Cortex of kidney (tissue), 1 donor: ENCODE measurements at places on chromosomes 5 and 9.

DNA sequence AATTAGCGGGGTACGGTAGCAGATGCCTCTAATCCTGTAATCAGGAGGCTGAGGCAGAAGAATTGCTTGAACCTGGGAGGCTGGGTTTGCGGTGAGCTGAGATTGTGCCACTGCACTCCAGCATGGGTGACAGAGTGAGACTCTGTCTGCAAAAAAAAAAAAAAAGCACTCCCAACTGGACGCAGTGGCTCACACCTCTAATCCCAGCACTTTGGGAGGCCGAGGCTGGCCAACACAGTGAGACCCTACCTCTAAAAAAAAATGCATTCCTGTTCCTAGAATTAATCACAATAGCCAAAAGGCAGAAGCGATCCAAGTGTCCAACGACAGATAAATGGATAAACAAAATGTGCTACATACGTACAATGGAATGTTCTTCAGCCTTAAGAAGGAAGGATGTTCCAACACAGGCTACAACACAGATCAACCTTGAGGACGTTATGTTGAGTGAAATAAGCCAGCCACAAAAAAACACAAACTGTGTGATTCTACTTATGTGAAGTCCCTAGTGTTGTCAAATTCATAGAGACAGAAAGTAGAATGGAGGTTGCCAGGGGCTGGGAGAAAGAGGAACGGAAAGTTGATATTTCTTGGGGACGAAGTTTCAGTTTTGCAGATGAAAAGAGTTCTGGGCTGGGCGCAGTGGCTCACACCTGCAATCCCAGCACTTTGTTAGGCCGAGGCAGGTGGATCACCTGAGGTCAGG is 13.8 kb downstream of the FAM78A start:
- DNase-seq = no peak

GRCh38 chr5:14870337-14871213 is 1.0 kb downstream of the ANKH start:
- no peak for DNase-seq

GRCh38 chr5:33341351-33341750 is 99.4 kb upstream of the TARS1 start:
- no peak for DNase-seq

DNA sequence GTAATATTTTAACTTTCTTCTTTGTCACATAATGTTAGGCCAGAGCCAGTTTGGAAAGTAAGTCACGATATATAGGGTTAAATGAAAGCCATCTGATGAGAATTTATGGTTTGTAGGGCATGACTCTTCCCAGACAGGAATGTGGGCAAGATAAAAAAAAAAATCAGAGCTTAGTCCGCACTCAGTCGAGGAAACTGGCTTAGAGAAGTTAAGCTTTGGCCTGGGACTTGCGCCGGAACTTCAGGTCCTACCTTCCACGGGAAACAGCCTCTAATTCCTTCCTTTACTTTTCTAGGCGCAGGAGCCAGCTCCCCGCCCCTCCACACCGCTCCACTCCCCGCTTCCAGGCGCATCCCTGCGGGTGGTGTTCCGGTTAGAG is 475 bp downstream of the DDX31 start:
- DNase-seq = no peak

- DNase-seq = no peak
Measured at GRCh38 chr5:96410013-96410412, 23.0 kb downstream of the PCSK1 start.

- no peak for DNase-seq
Measured at GRCh38 chr5:113641715-113642114, 128.2 kb downstream of the YTHDC2 start.

- DNase-seq = no peak
Measured at GRCh38 chr5:6859951-6860638, 146.9 kb downstream of the TENT4A start.

DNA sequence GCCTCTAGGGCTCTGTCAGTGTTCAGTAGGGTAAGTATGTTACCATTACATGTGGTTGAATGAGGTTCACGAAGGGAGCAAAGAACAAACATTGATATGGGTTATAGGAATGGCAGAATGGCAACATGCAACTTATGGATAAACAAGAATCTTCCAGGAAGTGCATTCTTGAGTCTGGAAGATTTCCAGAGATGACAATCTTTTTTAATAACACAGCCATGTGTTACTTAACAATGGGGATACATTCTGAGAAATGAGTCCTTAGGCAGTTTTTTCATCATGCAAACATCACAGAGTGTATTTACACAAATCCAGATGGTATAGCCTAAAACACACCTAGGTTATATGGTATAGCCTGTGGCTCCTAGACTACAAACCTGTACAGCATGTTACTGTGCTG is 9.1 kb upstream of the SLC28A3 start:
- no peak for DNase-seq

DNA sequence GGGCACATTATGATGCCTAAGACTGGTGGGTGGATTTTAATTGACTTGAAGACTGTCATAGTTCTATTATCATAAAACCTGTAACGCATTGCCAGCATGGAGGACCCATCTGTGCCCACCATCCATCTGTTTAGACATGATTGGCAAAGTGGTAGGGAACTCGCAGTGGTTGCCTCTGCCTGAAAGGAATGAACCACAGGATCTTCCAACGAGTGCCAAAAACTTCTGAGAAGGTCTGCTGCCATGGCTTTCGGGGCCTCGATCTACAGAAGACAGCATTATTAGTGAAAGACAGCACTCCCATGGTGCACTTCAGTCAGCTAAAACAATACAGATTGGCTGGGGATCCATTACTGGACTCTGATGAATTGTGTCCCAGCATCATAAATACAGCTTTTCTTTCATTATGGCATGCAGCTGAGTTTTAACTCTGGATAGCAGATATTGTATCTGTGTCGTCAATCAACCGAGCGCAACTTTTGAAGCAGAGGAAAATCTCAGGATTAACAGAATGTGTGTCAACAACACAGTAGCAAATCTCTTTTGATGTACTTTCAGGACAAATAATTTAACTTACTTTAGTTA is 74.3 kb downstream of the ZDHHC21 start:
- DNase-seq = no peak

DNA sequence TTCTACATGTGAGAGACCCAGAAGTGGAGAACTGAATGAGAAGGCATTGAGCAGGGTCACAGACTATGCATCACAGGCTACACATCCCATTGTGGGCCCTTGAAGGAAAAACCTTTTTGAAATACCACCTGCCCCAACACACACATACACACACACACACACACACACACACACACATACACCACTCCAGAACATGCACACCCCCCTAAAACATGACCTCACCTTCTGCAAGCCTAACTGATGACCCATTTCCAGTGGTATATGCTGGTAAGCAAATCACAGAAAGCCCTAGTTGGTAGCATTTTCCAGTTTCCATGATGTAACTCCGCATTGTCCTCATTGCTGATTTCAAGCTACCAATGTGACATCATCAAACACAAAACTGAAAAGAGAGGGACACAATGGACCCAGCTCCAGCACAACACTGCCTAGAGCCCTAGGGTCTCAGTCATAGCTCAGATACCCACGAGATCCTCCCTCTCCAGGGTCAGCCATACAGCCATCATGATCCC is 36.4 kb downstream of the THBS4 start:
- DNase-seq = no peak

DNA sequence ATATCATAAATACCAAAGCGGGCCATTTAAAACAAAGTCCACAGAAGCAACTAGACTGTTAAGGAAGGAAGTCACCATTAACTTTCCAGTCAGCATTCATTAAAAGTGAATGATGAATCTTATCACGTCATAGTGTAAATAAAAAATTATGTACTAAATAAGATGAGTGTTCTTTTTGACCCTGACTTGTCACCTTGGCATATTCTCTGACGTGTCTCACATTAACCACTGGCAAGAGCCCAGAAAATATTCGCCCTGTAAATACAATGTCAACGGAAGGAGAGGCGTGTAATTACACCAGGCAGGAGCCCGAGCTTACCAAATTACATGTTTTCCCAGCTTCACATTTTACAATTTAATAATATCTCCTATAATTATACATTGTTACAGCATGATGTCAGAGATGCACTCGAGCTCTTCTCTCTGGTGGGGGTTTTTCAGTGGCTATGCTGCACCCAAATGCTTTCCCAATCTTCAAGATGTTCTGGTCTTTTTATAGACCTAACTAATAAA is 29.3 kb upstream of the UBE2QL1 start:
- DNase-seq = no peak

DNA sequence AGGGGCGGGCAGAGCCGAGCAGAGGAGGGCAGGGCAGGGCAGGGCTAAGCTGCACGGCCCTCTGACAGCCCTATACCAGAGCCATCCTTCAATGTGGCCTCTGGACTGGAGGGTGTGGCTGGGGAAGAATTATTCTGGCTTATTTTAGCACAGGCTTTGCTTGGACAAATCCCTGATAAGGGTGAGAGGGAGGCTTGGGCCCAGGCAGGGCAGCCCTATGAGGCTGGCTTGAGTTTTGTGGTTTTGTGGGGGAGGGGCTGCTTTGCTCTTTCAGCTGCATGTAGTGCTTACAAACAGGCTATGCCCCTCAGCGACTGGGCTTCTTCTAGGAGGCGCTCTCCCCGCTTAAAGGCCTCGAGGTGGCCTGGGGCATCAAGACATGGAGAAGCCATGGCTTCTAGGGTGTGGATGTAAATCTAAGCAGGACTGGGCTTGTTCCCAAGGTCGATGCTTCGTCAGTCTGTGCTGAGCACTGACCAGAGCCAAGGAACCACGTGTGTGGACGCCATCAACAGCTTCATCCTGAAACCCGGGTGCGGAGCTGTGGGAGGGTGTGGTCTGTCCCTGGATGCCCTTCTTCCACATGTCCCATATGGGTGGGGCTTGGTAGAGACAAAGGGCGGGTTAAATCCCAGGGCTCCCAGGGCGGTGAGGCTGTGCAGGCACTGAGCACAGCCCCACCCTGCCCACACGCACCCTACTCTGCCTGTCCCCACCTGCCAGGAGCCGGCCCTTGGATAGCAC is 45.7 kb upstream of the IPPK start:
- DNase-seq = no peak

DNA sequence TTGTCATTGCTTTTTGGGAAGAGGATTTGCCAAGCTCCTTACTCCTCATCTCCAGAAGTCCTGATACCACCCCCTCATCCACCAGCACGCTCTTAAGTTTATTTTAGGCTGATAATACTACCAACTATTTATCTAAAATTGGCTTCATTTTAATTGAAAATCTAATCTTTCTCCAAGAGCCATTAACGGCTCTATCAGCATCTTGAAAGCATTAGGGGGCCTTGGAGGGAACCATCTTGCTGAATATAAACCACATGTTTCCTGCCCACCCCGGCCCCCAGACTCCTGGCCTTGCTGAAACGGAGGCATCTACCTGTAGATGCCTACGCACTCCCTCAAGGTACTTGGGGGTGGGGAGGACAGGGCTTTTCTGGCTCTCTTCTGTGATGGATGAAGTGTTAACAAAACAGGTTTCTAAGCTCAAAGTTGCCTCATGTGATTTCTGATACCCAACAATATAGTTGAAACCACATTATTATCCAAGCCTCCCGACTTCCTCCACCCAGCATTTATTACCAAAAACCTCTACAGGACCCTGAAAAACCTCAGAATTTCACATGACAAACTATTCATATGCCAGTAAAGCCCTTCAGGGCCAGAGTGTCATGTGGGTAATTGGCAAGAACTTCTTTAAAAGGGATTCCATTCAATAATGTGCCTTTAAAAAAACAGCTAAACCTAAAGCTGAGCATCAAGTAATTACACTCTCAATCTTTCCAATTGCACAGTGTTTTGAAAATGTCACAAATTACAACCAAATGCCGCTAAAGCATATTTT is 96.7 kb downstream of the SAXO1 start:
- no peak for DNase-seq

DNA sequence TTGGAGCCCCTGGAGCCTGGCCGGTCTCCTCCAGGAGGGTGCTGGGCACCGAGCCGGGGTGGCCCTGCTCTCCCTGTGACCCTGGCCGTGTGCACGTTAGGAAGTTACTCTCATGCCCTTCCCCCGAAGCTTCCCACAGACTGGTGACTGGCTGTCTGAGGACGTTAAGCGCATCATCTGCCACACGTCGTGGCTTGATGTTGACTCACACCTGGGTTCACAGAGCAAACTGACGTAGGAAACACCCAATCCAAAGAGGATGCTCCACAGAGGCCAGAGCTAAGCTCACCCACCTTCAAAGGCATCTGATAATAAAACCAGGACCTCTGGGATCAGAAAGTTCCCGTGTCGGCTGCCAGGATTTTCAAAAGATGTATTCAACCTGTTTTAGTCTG is 152.9 kb upstream of the PHYKPL start:
- DNase-seq = no peak

DNA sequence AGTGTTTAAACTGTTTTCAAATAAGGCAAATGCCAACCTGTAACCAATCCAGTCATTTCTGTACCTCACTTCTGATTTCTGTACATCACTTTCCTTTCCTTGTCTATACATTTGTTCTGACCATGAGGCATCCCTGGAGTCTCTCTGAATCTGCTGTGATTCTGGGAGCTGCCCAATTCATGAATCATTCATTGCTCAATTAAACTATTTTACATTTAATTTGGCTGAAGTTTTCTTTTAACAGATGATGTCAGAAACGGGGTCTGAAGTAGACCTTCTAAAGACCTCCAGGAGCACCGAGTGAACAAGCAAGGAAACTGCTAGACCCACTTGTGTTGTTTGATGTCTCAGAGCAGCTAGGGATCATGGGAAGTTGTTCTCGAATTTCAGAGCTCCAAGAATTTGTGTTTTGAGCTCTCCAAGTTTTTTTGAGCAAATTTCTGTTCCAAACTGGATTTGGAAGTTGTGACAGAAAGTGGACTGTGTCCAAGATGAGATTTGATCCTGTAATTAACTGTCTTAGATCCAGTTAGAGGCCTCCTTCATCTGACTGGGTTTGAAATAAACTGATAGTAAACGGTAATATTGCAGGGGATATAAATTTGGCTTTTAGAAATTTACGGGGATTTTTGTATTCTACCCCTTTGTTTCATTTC is 490.8 kb upstream of the ST8SIA4 start:
- no peak for DNase-seq

GRCh38 chr5:11564706-11565105 is 339.5 kb downstream of the CTNND2 start:
- DNase-seq = no peak

- DNase-seq = no peak
Measured at GRCh38 chr9:89204801-89205200, 26.2 kb upstream of the SHC3 start.

DNA sequence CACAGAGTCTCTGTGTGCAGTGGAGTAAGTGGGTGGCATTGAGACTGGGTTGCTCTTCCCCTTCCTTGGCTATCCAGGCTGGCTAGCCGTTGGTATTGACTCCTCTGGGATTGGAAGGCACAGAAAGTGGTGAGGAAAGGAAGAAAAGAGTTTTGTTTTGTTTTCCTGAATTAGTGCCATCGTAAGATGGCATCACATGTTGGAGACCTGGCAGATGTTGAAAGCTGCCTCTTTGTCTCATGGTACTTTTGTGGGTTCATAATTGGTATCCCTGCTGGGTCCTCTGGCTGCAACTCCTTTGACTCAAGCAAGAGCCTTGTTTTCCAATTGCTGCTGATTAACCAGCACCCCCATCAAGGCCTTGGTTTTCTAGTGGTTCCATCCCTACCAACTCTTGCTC is 293.8 kb downstream of the PDE4D start:
- no peak for DNase-seq

- no peak for DNase-seq
Measured at GRCh38 chr5:155871623-155872022, 455.3 kb upstream of the SGCD start.
